ENCODE measurements at places on chromosomes 11 and 22. TPM values are rescaled to one million over a fixed set of nuclear protein-coding genes. Genes with fewer than 3 reads are reported as not detected.

The FGF3 gene
- not detected for polyA plus RNA-seq

The TPP1 gene
- 36.8 TPM for polyA plus RNA-seq

The CECR2 gene
- 4.6 TPM for polyA plus RNA-seq

The STK33 gene
- polyA plus RNA-seq: 21.5 TPM

The CSF2RB gene
- polyA plus RNA-seq: not detected

The GAS2L1 gene
- 25.0 TPM for polyA plus RNA-seq

The APOBEC3H gene
- polyA plus RNA-seq: 0.77 TPM

The ACTN3 gene
- 111 TPM for polyA plus RNA-seq
